ENCODE measurements at places on chromosomes 12 and 14. TPM values are rescaled to one million over a fixed set of nuclear protein-coding genes. Genes with fewer than 3 reads are reported as not detected.

- no peak for DNase-seq
Measured at GRCh38 chr12:3204730-3205531, 127.8 kb downstream of the TSPAN9 start.

DNA sequence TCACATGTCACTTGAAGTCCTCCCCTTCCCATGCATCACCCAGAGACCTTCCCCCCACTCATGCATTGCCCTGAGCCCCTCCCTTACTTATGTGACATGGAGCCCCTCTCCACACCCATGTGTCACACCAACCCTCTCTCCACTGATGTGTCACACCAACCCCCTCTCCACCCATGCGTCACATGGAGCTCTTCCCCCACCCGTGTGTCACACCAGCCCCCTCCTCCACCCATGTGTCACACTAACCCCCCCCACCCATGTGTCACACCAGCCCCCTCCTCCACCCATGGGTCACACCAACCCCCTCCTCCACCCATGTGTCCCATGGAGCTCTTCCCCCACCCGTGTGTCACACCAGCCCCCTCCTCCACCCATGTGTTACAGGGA, 30.4 kb downstream of the RTL1 start:
- DNase-seq = no peak

DNA sequence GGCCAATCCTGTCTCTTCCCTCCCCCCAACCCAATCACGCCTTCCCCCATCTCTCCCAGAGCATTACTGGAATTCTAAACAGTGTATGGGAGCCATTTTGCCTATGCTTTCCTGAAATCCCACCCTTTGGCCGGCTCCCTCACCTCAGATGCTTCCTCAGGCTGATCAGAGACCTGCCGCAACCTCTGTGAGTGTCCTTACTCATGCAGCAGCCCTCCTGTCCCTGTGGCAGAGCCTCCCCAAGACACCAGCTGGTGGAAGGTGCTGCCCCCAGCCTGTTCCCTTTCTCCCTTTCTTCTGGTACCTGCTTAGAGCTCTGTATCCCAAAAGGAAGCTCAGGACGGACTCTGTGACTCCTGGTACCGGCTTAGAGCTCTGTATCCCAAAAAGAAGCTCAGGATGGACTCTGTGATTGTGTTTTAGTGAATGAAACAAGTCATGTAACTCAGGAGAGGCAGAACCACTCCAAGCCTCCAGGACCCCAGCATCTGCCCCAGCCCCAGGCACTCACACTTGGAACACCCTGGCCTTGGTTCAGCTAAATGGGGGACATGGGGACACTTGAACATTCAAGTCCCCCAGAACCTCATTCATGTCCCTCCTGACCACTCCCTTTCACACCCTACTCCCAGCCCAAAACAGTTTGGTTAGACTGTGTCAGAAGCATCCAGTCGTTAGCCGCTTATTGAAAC, 29.3 kb upstream of the RIN3 start:
- DNase-seq = no peak

DNA sequence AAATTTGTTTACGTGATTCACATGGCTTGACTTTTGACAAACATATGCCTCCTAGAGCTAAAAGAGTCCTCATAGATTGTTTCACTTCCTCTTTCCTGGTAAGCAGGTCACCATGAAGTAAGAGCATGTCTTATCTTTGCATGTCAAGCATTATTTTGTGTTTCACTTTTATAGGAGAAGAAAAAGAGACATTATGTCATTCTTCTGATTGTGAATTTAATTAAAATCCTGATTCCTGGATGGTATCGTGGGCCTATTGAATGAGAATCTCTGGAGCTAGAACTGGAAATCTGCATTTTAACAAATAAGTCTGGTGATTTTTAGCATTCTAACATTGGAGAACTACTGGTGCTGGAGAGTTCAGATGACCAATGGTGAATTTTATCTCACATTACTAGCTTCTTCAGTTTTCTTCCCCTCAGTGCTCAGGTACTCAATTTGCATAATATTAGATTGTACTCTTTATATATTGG, 218.6 kb upstream of the ATP2B1 start:
- DNase-seq = no peak

GRCh38 chr12:125023065-125023464, 29.6 kb downstream of the BRI3BP start:
- no peak for DNase-seq

GRCh38 chr12:88816201-88816600, 235.9 kb upstream of the KITLG start:
- no peak for DNase-seq

GRCh38 chr12:3726456-3726855, 26.5 kb downstream of the CRACR2A start:
- DNase-seq = no peak

- DNase-seq = no peak
Measured at GRCh38 chr14:64998455-64998931, 11.8 kb downstream of the FNTB start.

DNA sequence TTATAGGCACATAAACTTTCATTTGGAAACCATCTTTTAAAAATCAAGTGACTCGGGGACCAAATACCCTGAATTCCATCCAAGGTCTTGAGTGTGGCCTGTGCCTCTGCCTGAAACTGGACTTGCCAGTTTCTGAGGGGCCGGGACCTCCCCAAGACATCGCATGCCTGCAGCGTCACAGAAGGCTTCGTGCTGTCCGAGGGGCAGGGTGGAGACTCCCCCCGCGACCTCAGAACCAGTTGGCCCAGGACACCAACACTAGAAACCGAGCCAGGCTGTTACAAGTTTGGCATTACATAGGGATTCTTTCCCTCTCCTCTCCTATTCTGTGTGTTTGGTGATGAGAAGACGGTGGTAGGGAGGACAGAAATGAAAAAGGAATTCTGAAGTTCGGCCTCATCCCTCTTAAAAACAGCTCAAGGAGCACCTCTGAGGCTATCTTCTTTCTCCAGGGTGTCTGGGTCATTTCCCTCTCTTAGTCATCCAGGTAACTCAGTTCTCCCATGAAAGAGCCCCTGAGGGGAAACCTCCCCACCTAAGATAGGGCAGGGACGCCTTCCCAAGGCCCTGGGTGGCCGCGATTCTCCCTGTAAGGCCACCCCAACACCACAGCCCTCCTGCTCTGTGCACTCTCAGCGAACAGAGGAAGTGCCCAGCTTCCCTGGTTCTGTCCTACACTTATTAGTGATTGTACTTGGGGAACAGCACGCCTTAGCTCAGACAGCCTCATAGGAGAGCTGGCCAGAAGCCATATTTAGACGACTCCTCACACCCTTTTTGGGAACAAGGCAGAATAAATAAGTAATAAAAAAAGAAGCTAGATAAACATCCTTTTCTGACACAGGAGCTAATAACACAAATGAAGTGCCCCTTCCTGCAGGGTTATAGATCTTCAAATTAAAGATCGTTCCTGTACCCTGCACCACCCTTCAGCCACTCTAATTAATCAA, 93.8 kb downstream of the BCL11B start:
- no peak for DNase-seq

The IGF1 gene
- total RNA-seq = 2.9 TPM

The PRH2 gene
- not detected for total RNA-seq

The DPPA3 gene
- total RNA-seq = not detected
